ENCODE measurements at places on chromosomes 2 and 18. TPM values are rescaled to one million over a fixed set of nuclear protein-coding genes. Genes with fewer than 3 reads are reported as not detected.

GRCh38 chr18:55054021-55054990 is 95.0 kb upstream of the CCDC68 start:
- no peaks in the 10 kb centered on the region for H3K36me3 ChIP-seq
- no peak overlapping the region for H3K27ac ChIP-seq
- no peak overlapping the region for H3K4me3 ChIP-seq
- H3K27me3 ChIP-seq, result peaks cover 7% of the 10 kb centered on the region

DNA sequence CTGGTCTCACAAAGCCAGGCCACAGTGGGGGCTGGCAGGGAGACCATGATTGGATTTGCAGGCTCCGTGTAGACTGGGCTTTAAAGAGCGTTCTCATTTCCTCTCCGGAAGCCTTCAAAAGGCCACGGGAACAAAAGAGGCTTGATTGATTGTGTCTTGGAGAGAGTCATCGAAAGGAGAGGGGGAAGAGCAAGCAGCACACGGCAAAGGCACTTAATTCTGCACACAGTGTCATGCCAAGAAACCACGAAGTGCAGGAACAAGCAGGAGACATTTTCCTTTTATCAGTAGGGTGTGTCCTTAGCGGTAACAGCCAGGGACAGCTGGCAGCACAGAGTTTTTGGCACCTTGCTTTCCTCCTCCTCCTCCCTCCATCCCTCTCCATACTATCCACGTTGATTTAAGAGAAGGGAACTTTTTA is 47.7 kb downstream of the GLI2 start:
- no peak for DNase-seq
- H3K36me3 ChIP-seq, result no peaks in the 10 kb centered on the region
- H3K27me3 ChIP-seq, result no peaks in the 10 kb centered on the region

- DNase-seq, result no peak
- H3K4me1 ChIP-seq, result no peaks in the 10 kb centered on the region
- no peak overlapping the region for H3K4me3 ChIP-seq
- H3K36me3 ChIP-seq, result peaks cover 43% of the 10 kb centered on the region
- no peak overlapping the region for H3K27ac ChIP-seq
- no peaks in the 10 kb centered on the region for H3K27me3 ChIP-seq
Measured at GRCh38 chr18:74507097-74507881, 11.1 kb downstream of the CNDP2 start.

DNA sequence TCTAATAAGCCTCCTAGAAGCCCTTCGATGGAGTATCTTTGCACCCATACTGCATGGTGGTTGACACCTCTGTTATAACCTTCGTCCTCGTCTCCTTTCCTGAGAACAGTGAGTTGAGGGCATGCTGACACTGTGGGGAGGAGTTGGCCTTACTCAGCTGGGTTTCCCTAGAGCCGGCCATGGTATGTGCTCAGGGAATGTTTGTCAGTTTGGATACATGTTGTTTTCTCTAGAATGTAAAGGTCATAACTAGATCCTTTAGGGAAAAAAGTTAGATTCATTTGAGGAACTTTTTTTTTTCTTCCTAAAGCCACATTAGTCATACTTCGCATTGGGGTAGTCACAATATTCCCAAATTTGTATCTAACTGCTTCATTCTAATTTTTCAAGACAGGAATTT is 106.0 kb upstream of the FOSL2 start:
- no peak for DNase-seq
- no peak overlapping the region for H3K4me3 ChIP-seq
- peaks cover 3% of the 10 kb centered on the region for H3K36me3 ChIP-seq
- H3K4me1 ChIP-seq, result no peaks in the 10 kb centered on the region

DNA sequence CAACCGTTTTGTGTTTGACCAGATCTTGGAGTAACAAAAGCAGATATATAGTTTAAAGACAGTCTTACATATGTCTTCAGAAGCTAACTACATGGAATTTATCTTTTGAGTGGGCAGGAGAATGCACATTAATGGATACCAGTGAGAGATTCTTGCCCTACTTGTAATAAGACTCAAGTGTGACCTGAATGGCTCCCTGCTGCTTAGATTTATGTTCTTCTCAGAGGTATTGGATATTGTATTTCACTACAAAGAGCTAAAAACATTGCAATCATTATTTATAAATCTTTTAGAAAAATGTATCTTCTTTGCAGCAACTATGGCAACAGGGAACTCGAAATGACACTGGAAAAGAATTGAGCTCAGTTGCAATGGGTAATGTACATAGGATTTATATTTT is 227.7 kb downstream of the LRRTM4 start:
- H3K27ac ChIP-seq, result no peak overlapping the region
- no peak for DNase-seq
- H3K27me3 ChIP-seq, result no peaks in the 10 kb centered on the region
- H3K4me1 ChIP-seq, result no peaks in the 10 kb centered on the region
- no peak overlapping the region for H3K4me3 ChIP-seq
- no peaks in the 10 kb centered on the region for H3K36me3 ChIP-seq

DNA sequence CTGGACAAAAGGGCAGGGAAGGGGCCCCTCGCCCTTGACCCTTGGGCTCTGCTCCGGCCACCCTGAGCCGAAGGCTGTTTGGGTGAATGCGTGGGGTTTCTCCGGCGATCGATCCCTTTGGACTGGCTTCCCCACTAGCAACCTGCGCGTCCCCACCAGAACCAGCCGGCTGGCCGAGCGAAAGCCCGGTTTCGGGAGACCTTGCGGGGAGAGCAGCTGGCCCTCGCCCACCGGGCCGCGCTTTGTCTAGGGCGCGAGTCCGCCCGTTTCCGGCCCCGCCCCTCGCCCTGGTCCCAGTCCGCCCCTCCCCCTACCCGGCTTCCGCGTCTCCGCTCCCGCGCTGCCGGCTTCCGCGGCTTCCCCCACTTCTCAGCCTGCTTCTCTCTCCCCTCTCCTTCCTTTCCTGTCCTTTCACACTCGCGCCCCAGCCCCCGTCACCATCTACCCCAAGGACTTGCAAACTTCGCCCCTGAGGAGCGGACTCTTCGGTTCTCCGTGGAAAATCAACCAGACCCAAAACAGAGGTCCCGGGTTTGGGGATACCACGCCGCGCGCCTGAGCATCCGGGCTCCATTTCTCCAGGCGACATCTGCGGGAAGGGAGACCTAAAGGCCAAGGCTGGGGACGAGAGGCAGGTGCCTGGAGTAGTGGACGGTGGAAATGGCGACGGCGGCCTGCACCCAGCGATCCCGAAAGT is 48.0 kb upstream of the ATP6V1B1 start:
- peak overlapping the region; percentile 72 for H3K4me3 ChIP-seq
- H3K36me3 ChIP-seq, result no peaks in the 10 kb centered on the region
- peak; percentile 61 for DNase-seq
- peaks cover 27% of the 10 kb centered on the region for H3K4me1 ChIP-seq
- H3K27ac ChIP-seq, result no peak overlapping the region
- peaks cover 79% of the 10 kb centered on the region for H3K27me3 ChIP-seq

DNA sequence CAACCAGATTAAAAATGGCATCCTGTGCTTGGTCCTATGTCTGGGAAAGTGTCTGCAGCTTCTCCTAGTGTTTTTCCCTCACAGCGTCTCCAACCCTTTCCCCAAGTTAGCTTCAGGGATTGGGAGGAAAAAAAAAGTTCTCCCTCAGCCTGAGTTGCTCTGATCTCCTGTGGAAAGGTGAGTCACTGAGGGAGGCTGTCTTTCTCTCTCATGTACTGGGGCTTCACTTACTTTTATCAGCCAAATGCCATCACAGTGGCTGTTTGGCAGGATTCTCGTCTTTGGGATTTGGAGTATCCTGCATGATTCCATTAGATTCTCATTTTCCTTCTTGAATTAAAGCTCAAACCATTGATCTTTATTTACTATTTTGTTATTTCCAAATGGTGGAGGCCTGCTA is 18.1 kb downstream of the GTF2A1L start:
- peaks cover 17% of the 10 kb centered on the region for H3K27me3 ChIP-seq
- H3K4me1 ChIP-seq, result no peaks in the 10 kb centered on the region
- H3K4me3 ChIP-seq, result no peak overlapping the region
- no peak overlapping the region for H3K27ac ChIP-seq
- no peaks in the 10 kb centered on the region for H3K36me3 ChIP-seq
- no peak for DNase-seq

SLC9A4 gene
- total RNA-seq, result 0.07 TPM

VWA3B gene
- not detected for total RNA-seq

IGFBP5 gene
- not detected for total RNA-seq

NCK2 gene
- 106 TPM for total RNA-seq

CYP27C1 gene
- total RNA-seq, result not detected

Data from activated naive CD4-positive, alpha-beta T cell treated with anti-CD3 and anti-CD28 coated beads for 36 hours (primary cell).